NCI-H1930 (cell line): ENCODE measurements at places on chromosomes 11 and 22.
A peak's percentile ranks its signal among the peaks of the same experiment; 100 is the strongest.

DNA sequence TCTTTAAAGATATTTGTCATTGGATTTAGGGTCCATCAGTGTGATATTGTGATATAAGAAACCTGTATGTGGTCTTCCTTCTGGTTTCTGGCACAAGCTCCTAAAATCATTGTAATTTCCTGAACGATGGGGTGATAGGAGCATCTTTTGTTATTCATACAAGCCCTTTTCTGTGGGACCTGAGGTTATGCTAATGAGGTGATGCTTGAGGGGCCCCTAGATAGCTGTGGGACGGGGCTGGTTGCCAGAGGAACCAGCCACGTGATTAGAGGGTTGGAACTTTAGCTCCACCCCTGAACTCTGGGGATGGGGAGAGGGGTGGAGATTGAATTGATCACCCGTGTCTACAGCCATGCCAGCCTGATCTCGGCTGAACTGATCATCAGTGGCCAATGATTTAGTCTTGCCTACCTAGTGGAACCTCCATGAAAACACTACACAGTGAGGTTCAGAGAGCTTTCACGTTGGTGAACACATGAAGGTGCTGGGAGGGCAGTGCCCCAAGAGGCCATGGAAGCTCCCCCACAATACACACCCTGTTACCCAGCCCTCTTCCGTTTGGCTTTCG is 62.8 kb downstream of the BCR start:
- DNase-seq, result no peak

- DNase-seq, result no peak
Observed at GRCh38 chr22:27377501-27378295, 423.9 kb downstream of the MN1 start.

GRCh38 chr11:16809886-16810668 is 71.6 kb downstream of the C11orf58 start:
- no peak for DNase-seq

GRCh38 chr11:44600261-44600660 is 34.8 kb downstream of the CD82 start:
- DNase-seq, result no peak

- DNase-seq, result no peak
Observed at GRCh38 chr11:93073508-93074280, 104.2 kb downstream of the MTNR1B start.

GRCh38 chr11:34529643-34530042 is 16.0 kb upstream of the ELF5 start:
- DNase-seq, result no peak

GRCh38 chr22:23110922-23111527 is 30.8 kb downstream of the RSPH14 start:
- no peak for DNase-seq

- DNase-seq, result no peak
Observed at GRCh38 chr11:73942010-73942409, 8.8 kb upstream of the DNAJB13 start.

DNA sequence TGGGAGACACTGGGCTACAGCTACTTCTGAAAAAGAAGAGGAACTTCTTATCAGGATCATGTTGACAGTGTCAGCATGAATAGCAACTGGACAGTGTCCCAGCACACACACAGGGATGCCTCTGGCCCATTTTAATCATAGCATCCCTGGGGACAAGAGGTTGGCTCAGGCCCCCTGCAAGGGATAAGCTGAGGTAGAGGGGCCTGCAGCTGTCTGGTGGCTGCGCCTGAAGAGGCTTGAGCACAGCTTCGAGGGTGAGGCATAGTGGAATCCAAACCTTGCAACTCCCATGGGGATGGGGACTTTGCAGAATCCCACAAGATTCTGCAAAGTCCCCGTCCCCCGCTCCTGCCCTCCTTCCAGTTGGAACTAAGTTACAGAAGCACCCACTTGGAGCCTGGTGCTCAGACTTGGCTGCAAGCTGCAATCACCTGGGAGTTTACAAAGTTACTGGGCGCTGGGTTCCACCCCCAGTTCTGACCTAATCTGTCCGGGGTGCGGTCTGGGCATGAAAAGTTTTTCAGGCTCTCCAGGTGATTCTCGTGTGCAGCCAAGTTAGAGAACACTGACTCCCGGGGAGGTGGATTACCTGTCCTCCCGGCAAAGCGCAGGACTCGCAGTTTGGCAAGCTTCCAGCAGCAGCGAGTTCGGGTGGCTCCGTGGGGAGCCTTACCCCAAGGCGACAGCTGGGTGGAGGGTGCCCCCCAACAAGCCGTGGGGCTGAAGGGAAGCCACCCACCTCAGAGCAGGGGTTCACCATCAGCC is 16.0 kb upstream of the LINC01488 start:
- no peak for DNase-seq

DNA sequence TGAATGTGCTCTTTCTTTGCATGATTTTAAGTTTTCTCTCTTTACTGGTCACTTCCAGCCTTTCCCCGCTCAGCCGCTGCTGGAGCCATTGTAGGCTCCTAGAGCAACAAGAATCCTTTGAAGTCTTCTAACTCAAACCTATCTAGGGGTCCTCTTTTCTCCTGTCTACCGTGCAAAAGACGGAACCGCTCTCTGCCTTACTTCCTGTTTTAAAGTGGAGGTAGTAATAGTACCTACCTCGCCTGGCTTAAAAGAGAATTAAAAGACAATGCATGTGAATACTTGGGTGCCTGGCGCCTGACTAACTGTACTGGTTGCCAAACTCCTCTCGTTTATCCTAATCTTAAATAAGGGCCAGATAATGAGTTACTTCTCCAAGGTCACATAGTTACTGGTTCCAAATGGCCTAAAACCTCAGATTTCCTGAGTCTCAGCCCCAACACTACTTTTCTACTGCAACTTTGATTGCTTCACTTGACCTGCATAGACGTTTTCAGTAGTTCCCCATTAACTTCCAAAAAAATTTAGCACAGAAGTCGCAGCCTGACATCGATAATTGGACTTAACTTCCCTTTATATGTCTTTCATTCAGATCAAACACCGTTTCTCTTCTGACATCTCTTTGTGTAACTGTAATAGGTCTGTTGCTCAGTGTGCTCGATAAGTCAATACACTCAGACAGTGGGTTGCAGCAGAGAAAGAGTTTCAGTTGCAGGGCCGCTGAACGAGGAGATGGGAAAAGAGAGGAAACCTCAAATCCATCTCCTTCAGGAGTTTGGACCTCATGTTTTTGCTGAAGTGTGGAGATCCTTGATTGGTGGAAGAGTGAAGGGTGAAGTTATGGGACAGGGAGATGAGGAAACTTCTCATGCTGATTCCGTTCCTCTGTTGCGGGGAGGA is 891 bp downstream of the SAMM50 start:
- DNase-seq, result no peak

- no peak for DNase-seq
Observed at GRCh38 chr11:86365546-86365945, 9.1 kb upstream of the CCDC81 start.

GRCh38 chr22:46220921-46221320 is 29.2 kb downstream of the CDPF1 start:
- no peak for DNase-seq

DNA sequence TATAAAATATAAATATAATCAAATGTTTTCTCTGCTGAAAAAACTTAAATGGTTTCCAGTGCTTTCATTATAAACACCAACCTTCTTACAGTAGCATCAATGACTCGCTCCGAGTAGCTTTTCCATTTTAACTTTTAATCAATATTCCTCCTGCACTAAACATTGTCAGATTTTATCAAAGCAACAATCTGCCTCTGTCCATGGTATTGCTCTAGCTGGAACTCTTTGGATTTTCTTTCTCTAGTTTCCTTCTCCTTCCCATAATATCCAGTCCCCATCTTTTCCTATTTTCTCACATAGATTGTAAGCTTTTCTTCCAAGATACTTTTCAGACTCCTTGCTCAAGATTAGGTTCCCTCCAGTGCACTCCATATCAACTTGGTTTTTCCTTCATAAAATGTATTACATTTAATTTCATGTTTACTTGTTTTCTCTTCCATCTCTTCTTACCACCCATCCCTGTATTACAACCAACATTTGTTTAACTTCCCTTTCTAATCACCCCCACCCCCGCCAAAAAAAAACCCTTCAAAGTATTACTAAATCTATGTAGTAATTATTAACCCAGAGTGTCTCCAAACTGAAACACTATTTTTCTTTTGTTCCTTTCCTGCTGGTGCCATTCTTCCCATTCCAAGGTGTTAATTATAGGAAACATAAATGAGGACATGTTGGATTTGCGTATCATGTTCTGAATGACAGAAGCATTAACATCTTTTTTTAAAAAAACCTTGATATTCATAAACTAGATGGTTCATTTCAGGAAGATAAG is 716.5 kb downstream of the NELL1 start:
- DNase-seq, result no peak

GRCh38 chr11:10236840-10237239 is 57.2 kb downstream of the SBF2 start:
- DNase-seq, result no peak

GRCh38 chr11:116224154-116224888 is 548.5 kb downstream of the BUD13 start:
- peak; percentile 21 for DNase-seq

GRCh38 chr22:47054231-47055072 is 292.0 kb downstream of the TBC1D22A start:
- DNase-seq, result no peak

DNA sequence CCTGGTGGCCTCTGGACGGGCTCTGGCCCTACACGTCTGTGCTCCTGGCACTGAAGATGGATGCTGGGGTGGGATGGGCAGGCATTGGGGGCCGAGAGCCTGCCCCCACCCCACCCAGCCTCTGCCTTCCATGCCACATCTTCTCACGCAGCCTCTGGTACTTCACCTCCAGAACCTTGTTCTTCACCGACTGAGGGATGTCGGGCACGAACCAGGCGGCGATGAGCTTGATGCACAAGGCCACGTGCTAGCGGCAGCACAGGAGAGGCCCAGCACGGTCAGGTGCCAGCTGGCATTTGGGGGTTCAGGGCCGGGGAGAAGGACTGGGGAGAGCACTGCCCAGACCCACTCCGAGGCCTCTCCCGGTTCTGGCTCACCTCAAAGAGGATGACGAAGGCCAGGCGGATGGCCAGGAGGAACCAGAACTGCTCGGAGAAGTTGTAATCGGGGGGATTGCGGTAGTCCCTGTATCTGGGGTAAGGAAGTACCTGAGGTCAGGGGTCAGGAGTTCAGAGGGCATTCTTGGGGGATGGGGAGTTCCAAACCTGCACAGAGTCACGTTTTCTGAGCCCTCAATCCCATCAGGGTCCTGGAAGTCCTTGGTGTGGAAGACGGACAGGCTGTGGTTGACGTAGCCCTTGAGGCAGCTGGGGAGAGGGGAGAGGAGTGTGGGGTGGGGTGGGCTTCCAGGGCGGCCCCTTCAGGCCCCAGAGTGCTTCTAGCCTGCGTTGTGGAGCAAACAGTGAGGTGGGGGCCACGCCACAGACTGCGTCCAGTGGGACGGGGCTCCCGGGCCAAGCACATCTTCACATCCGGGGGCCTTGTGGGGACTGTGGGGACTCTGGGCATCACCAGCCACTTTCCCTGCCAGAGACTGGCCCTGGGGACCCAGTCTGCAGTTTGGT is 3.8 kb upstream of the SIGIRR start:
- DNase-seq, result no peak

GRCh38 chr11:122322329-122322728 is 206.3 kb upstream of the BLID start:
- no peak for DNase-seq

- DNase-seq, result no peak
Observed at GRCh38 chr11:76140912-76141574, 65.3 kb downstream of the WNT11 start.

- DNase-seq, result no peak
Observed at GRCh38 chr11:32430568-32431381, 4.6 kb downstream of the WT1 start.

- peak; percentile 32 for DNase-seq
Observed at GRCh38 chr11:3824714-3825472, 15.9 kb downstream of the RHOG start.

DNA sequence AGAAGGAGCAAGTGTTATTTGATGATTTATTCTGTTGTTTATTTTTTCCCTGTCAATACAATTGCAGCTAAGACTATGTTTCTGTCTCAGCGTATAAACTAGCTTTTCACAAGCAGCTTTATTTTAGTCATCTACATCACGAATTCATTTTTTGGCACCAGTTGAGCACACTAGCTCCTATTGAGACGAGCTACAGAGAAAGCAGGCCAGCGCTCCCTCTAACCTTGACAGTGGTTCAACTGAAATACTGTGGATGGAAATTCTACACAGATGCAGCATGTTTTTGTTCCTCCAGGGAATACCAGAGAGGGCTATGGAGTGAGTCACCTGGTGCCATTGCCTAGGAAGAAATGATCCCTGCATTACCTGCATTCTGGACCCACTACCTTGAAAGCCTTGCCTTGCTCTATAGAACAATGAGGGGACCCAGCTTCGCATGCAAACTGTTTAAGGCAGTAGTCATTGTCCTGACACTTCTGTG is 108.2 kb upstream of the ARHGAP42 start:
- no peak for DNase-seq

GRCh38 chr11:134019500-134019899 is 49.4 kb upstream of the JAM3 start:
- no peak for DNase-seq

GRCh38 chr11:122104341-122104740 is 11.7 kb downstream of the BLID start:
- no peak for DNase-seq

DNA sequence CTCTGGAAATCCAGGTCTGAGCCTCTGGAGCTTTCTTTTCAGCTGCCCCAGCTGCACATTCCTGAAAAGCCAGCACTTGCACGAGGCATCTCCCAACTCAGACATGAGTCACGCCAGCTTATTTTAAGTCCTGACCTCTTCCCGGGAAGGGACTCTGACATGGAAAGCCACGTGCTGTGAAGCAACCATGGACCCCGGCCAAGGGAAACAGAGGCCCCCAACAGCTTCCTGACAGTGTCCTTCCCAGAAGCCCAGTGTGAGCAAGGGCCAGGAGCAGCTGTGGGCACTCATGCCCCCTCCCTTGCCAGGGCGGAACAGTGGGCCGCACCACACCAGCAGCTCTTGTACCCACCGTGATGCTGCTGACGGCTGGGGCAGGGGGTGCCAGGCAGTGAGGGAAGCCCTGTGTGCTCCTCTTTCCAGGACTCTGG is 118.8 kb upstream of the CADM1 start:
- DNase-seq, result no peak

- DNase-seq, result no peak
Observed at GRCh38 chr11:119307219-119307618, 9.7 kb downstream of the MCAM start.
